ENCODE measurements at places on chromosomes 7 and 10.

DNA sequence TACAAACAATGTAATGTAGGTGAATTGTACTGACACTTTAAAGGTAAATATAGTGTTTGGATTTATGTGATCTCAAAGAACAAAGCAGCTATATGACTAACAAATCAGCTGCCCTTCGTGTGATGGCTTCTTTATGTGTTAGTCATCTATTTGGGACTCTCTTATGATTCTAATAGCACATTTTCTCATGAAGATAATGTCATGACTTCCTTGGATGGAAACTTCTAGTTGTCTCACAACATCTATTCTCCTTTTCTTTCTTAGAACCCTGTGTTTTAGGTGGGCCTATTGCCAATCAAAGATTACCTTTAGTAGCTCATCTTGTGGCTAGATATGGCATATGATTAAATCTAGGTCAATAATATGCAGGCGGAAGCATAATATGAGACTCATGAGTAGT is 45.0 kb downstream of the TMEM106B start:
- no peak for DNase-seq

GRCh38 chr7:48085433-48085791 is 3.7 kb upstream of the UPP1 start:
- no peak for DNase-seq

DNA sequence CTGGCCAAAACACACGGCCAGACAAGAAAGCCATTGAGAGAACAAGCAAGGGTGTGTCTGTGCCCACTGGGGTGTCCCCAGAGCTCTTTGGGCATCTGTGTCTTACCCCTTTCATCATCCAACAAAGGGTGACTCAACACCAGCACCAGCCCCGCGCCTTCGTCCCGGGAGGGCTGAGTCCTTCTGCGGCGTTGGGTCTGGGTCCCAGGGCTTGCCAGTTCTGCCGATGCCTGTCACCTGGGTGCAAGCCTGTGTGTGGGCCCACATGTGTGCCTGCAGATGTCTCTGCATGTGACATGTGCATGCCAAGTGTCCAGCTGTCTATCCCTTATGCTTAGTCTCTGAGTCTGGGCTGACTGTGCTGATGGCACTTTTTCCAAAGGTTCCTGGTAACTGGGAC is 24.4 kb upstream of the ELN start:
- no peak for DNase-seq

- DNase-seq, result peak; percentile 40
Measured at GRCh38 chr10:1048349-1048731, 579 bp downstream of the IDI1 start.

- no peak for DNase-seq
Measured at GRCh38 chr10:124802313-124802675, 675 bp downstream of the ABRAXAS2 start.

DNA sequence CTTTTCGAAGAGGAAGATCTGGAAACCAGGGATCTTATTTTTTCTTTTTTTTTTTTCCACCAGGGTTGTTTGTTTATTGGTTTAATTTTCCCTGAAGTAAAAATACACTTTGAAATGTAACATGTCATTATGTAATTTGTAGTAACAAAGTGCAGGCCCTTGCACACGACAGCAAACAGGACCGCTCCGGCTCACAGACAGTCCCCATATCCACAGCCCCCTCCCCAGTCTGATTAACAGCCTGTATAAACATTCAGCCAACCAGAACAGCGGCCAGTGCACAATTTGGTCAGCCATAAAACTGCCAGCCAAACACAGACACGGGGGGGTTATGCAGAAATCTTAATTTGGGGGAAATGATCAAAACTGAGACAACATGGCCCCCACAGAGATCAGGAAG is 431.6 kb upstream of the NPVF start:
- DNase-seq, result no peak

DNA sequence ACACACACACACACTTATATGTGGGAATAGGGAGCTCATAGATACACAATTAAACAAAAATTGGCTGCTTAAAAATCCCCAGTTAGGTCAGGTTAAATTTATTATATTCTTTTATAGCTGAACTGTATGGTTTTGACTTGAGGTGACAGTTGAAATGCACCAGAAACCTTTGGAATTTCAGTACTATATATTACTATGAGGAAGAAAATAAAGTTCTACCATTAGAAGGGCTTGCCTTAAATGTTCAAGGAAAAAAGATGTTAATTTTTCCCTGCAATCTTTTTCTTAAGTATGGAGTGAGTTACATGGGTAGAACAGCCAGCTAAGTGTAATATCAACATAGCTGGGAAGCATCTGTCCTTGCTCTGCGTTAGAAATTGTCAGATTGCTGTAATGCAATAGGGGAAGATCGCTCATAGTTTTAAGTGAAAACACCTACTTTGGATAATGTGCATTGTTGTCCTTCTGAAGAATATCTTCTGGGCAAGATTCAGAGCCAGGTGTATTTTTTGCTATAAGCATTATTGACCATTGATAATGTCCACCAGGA is 415.8 kb upstream of the MKI67 start:
- no peak for DNase-seq

DNA sequence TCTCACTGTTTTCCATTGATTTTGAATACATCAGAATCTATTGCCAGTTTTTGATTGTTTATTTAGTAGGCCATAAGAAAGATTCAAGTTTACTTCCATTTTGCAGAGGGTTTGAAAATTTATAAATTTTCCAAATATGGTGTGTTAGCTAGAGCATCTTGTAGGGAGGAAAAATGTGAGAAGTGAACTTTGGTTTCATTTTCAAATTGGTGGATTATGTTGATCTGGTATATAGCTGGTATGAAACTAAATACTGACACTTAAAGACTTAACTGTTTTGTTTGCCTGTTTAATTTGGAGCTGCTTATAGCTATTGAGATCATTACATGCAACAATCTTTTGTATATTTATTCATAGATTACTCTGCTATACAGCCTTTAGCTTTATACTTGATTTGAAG is 108.1 kb downstream of the ADAM22 start:
- DNase-seq, result no peak

GRCh38 chr7:33578166-33578565 is 327.2 kb upstream of the BMPER start:
- DNase-seq, result no peak

- no peak for DNase-seq
Measured at GRCh38 chr10:69879634-69880257, 78.0 kb downstream of the COL13A1 start.

GRCh38 chr7:77565917-77566316 is 28.8 kb downstream of the PTPN12 start:
- DNase-seq, result no peak

DNA sequence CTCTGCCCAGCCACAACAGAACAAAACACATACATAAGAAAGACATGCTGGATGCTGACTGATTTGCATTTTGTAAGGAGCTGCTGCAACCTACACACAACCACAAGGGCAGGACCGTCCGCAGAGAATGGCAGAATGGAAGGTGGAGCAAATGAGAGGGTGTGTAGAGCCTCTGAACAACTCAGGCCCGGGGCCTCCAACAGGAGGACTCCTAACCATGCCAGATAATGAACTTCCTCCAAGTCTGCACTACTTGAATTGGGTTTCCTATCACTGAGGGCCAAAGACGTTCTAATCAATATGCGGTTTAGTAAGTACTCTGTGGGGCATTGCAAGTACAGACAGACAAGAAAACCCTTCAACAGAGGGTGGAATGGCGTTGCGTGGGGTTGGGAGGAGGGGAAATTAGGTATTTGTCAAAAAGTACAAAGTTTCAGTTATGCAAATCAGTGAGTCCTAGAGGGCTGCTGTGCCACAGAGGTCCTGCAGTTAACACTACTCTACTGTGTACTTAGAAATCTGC is 14.6 kb downstream of the VOPP1 start:
- DNase-seq, result no peak

DNA sequence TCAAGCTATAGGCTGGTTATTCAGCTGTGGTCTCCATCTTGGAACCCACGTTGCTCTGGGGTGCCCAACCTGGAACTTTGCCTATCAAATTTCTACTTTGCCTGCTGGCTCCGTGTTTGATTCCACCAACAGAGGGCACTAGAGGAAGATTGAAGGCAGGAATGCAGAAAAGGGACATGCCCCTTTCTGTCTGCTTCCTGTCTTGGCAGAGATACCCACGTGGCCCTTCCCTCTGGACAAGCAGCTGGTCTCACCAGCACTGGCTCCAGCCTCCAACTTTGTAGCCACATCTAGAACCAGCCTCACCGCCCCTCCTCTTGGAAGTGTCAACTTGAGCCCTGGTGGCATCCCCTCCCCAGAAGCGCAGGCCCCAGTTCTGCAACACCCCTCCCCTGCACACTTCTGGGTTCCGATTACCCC is 52.1 kb upstream of the ZNF438 start:
- DNase-seq, result peak; percentile 33

DNA sequence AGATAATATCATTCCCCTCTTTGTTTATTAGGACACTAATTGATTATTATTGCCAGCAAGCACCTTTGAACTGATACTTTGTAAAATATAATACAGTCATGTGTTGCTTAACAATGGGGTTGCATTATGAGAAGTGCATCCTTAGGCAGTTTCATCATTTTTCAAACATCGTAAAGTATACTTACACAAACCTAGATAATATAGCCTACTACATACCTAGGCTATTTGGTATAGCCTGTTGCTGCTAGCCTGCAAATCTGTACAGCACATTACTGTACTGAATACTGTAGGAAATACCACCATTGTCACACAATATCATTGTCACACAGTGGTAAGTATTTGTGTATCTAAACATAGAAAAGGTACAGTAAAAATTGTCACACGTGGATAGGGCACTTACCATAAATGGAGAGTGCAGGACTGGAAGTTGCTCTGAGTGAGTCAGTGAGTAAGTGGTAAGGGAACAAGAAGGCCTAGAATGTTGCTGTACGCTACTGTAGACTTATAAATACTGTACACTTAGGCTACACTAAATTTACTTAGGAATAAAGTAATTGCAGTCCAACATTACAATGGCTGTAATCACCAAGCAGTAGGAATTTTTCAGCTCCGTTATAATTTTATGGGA is 70.7 kb downstream of the LCOR start:
- no peak for DNase-seq

DNA sequence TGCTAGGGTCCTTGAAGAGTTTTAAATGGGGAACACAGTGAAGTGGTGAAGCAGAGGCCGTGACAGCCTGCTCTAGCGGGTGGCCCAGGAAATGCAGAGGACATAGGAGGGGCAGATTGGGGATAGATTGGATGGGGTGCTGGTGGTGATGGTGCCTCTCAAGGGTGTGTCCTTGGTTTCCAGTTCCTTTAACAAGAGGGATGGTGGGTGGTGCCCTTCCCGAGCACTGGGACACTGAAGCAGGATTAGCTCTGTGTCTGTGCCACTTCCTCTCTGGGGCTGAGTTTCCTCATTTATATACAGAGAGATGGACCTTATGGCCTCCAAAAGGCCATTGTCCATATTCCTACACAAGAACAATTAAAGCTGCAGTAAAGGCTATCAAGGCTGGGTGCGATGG is 285.5 kb downstream of the TCF7L2 start:
- no peak for DNase-seq

DNA sequence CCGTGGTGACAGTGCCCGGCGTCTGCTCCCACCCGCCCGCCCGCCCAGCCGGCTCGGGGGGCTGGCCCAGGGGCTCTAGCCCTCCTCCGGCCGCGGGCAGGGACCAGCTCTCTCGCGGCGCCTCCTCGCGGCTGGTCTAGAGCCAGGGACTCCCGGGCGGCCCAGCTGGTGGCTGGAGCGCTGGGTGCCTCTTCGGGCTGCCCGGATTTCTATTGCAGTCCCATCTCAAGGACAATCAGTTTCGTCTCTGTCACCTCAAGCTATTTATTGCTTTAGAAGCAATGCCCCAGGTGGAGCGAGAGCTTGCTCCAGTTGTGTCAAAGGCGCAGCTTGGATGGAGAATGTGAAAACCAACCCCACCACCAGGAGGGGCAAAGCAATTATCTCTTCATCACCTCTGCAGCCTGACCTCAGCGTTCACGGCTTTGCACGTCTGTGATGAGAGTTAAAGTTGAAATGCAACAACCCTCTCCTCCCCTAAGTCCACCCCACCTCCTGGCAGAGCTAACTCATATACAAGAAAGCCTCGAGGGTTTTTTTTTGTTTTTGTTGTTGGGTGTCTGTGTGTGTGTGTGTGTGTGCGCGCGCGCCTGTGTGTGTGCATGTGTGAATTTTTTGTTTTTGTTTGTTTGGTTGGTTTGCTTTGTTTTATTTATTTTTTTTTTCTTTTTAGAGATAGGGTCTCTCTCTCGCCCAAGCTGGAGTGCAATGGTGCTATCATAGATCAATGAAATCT is at the start of gene ITGA8:
Gene ITGA8, minus strand, starts transcription at position 24 of the 736 bp plus-strand sequence. CDS start 151 bp downstream, outside the sequence.
- no peak for DNase-seq

GRCh38 chr7:129615018-129615417 is 3.5 kb downstream of the NRF1 start:
- no peak for DNase-seq

- no peak for DNase-seq
Measured at GRCh38 chr10:8369666-8370065, 315.2 kb downstream of the GATA3 start.

Measured in body of pancreas (tissue), 4 donors.